Stimulated activated CD8-positive, alpha-beta memory T cell treated with anti-CD3 and anti-CD28 coated beads, Interleukin-15, amount 100 ng/mL, for 4 hours (primary cell): ENCODE measurements at places on chromosomes 4 and X.
A peak's percentile ranks its signal among the peaks of the same experiment; 100 is the strongest.

GRCh38 chr4:173837517-173837916 lies 307.5 kb upstream of the HAND2 start:
- no peak for DNase-seq

DNA sequence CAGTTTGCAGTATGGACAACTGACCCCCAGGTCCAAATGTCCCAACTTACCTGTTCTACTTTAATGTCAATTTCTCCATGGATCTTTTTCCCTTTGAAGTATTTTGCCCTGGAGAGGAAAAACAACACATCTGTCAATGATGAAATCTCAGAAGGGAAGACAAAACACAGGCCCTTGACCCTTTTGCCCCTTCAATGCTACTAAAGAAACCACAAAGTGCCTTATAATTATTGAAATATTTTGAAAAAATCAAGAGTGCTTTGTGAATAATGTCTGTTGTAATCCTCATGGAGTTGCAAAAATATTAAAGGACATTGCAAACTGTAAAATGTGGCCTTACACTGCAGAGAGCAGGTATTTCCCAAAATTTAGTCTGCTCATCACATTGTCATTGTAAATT lies 12.6 kb downstream of the SYN1 start:
- DNase-seq: no peak

- no peak for DNase-seq
Observed at GRCh38 chr4:169159624-169160171, 111.1 kb downstream of the SH3RF1 start.

GRCh38 chr4:110165382-110166286 lies 32.8 kb downstream of the ELOVL6 start:
- DNase-seq: peak; percentile 27

GRCh38 chr4:141636771-141637460 lies 533 bp downstream of the IL15 start:
- no peak for DNase-seq

DNA sequence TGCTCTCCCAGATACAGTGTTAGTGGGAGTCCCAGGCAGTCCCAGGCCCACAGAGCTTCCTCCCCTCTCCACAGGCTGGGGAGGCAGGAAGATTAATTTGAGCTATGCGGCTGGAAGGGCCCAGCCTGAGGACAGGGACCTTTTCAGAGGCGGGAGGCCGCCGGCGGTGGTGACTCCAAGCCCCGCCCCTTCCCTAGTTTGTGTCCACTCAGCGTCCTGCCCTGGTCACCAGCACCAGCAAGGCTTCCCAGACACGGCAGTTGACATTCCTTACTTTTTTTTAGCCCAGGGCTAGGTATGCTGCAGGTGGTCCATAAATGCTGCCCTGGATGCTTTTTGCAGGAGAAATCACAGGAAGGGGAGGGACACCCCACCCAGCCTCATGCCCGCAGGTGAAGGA lies 67.7 kb upstream of the LRPAP1 start:
- DNase-seq: no peak

DNA sequence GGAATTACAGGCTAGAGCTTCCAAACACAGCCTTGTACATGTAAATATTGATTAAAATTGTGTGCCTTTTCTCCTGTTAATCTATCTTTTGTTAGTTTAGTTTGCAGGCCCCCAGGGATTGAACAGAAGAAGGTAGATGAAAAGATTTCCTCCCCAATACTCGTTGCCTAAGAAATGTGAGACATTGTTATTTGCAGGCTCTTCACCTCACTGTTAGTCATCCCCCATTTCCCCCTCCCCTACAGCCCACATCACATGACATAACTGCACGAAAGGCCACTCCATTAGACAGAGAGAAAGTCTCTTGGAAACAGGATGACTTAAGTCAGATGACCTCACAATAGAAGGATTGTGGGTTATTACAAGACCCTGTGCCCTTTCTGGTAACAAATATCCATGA lies 13.3 kb upstream of the MID1 start:
- no peak for DNase-seq

DNA sequence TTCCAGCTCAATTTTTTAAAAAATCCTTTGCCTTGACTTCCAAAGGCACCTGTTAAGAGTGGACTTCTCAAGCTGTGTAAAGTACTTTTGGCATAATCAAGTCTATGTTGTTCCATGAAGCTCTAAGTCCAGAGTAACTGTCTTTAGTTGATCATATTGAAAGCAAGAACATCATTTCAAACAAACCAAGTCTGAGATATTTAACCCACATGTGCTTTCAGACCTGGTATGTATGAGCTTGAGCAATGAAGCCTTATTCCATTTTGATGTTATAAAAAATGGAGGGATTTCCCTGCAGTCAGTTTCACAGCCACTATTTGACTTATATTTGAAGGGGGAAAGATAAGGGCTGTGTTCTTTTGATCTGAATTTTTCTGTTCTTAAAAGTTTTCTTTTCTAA lies 23.7 kb upstream of the EOLA2 start:
- DNase-seq: no peak

DNA sequence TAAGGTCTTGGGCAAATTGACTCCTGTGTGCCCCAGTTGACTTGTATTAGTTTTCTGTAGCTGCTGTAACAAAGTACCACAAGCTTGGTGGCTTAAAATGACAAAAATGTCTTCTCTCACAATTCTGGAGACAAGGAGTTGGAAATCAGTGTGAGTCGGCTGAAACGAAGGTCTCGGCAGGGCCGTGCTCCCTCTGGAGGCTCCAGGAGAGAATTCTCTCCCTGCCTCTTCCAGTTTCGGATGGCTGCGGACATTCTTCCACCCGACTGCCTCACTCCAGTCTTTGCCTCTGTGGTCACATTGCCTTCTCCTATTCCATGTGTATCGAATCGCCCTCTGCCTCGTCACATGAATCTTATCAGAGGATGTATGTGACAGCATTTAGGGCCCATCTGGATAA lies 66.0 kb upstream of the PHOX2B start:
- no peak for DNase-seq

DNA sequence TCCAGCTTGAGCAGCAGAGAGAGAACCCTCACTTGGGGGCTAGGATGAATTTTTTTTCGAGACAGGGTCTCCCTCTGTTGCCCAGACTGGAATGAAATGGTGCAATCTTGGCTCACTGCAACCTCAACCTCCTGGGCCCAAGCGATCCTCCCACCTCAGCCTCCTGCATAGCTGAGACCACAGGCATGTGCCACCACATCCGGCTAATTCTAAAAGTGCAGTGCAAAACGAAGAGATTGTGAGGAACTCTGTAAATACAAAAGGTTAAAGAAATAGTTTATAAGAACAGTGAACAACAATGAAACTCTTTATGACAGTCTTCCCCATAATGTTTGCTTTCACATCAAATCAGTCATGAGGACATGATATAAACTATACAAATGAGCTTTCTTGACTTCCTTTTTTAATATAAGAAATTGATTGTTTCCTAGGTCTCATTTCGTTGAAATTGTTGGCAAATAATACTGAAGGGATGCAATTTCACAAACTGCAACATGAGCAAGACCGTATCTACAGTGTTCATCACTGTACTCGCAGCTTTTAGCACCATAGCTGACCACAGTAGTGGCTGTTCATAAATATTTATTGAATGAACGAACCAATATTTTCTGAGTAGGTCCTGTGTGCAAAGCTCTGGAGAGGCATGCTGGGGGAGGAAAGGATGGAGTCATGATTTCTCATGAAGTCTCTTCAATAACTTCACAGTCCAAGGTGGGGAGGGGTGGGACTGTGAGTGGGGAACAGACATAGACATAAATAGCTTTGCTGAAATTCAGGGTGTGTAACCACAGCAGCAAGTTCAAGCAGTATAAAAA lies 116.1 kb downstream of the SHROOM3 start:
- DNase-seq: no peak
